Left ventricle myocardium inferior (tissue), 1 donor: ENCODE measurements at places on chromosomes 5 and 9. TPM values are rescaled to one million over a fixed set of nuclear protein-coding genes. Genes with fewer than 3 reads are reported as not detected.

DNA sequence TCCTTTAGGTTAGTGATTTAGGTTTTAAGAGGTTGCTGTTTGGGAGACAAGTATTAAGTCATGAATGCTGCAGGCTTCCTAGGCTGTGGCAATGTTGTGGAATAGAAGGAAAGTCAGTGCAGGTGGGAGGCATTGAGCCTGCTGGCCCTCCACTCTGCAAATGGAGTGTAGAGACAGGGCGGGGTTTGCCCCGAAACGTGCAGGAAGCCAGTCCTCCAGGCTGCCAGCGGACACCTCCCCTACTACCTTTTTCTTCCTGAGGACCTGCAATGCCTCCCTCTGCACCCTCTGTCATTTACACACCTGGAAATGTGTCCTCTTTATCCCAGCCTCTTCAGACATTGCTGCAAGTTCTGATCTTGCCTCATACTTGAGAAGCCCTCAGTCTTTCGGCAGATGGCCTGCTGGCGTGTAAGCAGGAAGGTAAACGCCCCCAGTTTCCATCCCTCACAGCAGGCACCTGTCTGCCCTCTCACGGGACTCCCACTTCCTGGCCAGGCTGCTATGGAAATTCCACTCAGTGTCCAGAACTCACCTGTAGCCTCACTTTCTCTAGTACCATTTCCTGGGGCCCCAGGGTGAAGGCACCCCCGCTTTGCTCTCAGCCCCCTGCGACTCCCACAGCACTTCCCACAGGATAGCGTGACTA is 81.6 kb upstream of the BOD1 start:
- no peak for DNase-seq

Gene AK8
- 0.74 TPM for total RNA-seq

Gene TSSK1B
- total RNA-seq = not detected

GRCh38 chr5:134833340-134834032 is 12.3 kb upstream of the C5orf24 start:
- DNase-seq = no peak

Gene PLEKHG4B
- total RNA-seq = not detected

GRCh38 chr5:36726767-36727166 is 120.4 kb downstream of the SLC1A3 start:
- no peak for DNase-seq

- DNase-seq = no peak
Observed at GRCh38 chr9:109229682-109230081, 62.6 kb upstream of the FRRS1L start.

DNA sequence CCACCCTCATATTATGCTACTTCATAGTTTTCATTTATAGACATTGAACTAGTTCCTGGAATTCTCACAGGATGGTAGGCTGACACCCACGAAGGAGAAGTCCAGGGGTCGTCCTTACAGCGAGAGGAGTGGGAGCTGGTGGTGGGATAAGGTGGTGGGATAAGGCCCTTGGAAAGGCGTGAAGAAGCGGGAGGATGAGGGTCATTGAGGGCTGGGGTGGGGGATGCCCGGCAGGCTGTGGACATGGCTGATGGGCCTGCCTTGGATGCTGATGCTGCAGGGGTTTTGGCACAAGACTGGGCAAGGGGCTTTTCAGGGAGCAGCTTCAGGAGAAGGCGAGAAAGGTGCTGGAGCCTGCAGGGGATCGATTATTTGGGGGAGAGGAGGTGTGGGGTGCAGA is 9.4 kb downstream of the DAB2IP start:
- DNase-seq = no peak

DNA sequence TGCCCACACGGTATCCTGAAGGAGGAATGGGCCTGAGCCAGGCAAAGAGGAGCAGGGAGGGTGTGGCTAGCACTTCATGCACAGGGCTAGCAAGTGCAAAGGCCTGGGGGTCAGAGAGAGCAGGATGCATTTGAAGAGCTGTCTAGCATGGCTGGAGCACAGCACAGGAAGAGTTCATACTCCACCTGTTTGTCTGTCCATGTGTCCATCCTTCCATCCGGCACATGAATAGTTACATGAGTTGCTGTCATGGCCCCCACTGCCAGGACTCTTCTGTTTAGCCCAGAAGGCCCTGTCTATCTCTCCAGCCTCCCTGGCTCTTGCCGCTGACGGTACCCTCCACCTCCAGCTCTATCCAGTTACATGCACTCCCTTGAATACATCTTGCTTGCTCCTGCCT is 17.1 kb downstream of the RGS3 start:
- DNase-seq = no peak

DNA sequence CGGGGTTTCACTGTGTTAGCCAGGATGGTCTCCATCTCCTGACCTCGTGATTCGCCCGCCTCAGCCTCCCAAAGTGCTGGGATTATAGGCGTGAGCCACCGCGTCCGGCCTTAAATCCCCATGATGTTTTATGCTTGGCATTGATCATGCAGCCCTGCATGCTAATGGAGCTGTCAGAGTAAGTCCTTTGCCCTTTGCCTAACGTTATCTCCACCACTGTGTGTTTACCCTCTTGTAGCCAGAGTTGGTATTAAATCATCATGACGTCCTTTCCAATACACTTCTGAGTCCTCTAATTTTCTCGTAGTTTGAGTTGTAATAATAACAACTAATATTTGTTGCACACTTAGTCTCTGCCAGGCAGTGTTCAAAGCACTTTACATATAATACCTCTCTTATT is 57.2 kb upstream of the ZFAND5 start:
- no peak for DNase-seq

DNA sequence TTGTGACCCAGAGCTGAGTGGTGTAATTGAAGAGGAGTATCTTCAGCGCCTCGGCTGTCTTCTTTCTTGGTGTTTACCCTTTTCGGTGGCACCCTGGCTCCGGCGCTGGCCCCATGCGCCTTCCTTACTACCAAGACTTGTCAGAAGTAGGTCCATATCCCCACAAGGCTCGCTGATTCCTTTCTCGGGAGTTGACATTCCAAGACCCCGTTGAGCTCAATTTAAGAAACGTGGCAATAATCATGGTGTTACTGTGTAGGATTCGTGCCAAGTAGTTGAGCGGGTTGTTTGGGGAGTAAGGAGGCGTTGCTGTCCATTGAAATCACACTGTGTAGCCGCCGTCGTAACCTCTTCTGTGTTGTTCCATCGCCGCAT is 795 bp downstream of the NDUFAF2 start:
- no peak for DNase-seq

Gene FOXD4L6
- not detected for total RNA-seq

- DNase-seq = no peak
Observed at GRCh38 chr5:173736923-173737412, 120.5 kb upstream of the BOD1 start.

GRCh38 chr9:8074713-8075286 is 275.2 kb upstream of the DMAC1 start:
- no peak for DNase-seq

DNA sequence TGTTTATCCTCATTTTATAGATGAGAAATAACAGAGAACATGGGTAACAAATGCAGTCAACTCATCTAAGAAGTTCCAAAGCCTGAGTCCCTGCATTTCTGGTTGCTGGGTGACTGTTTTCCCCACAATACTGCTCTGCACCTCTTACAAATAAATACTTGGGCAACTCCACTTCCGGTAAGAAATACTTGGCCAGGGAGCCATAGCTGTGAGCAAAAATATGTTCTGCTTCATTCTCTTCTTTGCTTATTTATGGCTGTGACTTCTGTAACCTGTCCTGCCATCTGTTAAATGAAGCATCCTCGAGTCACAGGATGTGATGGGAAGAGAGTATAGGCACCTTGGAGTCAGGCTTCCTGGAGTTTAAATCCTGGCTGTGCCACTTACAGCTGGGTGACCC is 49.9 kb downstream of the GDNF start:
- no peak for DNase-seq

DNA sequence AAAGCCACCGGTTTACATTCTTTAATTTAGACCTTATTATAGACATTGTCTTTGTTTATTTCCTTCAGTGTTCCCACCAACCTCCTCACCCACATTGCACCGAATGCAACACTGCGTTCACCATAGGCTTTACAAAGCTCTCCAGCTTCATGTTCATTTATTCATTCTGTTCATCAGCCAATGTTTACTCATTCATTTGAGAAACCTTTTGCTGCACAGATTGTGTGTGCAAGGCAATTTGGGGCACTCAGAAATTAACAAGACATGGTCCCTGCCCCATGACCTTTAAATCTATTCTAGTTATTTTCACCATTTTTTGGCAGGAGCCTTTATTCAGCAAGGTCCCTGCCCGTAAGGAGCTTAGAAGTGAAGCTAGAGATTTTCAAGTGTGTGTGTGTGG is 70.9 kb upstream of the RARS1 start:
- no peak for DNase-seq

DNA sequence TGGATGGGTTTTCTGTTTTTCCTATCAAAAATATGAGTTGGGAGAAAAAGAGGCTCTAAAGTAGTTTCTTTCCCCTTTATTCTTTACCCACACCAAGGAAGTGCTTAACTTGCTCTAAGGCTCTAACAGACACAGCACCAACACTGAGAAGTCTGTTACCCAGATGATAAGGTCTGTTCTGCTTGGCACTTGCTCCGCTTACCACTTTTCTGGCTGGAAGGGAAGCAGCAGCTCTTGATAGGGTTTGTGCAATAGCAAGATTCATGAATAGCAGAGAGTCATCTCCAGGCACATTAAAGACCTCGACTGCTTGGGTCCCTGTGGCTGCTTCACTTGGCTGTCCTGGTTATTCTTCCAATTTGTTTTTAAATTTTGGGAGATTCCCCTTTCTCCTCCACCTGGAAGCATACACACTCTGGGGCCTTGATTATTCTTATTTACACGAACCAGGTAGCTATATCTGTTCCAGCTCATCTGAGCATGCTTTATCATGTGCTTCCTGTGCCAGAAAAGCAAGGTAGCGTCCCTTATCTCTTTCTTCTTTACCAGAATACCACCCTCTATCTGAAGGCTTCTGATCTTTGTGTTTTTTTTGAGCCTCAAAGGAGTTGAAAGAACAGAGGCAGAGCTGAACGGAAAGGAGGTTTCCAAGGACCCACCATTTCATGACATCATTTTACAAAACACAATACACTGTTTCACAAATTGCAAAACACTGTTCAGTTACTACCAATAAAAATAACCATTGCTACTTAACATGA is 24.8 kb downstream of the PPP3R2 start:
- no peak for DNase-seq
